ENCODE measurements at places on chromosomes 16 and 17.

GRCh38 chr16:832652-833336, 32.3 kb upstream of the GNG13 start:
- DNase-seq: no peak

DNA sequence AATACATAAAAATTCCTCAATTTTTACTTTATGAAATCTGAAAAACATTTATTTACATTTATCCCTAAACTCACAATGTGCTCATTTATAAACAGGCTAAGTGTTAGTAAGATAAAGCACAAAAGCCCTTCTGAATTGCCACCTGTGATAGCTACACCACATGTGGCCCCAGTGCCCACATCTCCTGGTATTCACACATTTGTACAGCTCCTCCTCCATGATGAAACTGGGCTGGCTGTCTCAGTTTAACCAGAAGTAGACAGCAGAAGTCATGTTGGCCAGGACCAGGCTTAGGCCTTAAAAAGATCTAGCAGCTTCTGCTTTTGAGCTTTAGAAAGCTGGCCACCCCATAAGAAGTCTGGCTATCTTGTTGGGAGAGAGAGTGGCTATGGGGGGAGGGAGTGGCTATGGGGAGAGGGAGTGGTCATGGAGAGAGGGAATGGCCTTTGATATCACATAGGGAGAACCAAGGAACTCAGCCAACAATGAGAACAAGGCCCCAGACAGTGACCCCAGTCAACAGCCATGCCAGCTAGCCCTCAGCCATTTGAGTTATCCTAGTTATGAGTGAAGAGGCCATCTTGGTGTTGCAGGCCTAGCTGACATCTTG, 47.4 kb downstream of the CEP95 start:
- no peak for DNase-seq

- DNase-seq: no peak
Observed at GRCh38 chr17:50966163-50966666, 100.1 kb upstream of the TOB1 start.

- DNase-seq: no peak
Observed at GRCh38 chr17:1124896-1125787, 54.6 kb downstream of the ABR start.

DNA sequence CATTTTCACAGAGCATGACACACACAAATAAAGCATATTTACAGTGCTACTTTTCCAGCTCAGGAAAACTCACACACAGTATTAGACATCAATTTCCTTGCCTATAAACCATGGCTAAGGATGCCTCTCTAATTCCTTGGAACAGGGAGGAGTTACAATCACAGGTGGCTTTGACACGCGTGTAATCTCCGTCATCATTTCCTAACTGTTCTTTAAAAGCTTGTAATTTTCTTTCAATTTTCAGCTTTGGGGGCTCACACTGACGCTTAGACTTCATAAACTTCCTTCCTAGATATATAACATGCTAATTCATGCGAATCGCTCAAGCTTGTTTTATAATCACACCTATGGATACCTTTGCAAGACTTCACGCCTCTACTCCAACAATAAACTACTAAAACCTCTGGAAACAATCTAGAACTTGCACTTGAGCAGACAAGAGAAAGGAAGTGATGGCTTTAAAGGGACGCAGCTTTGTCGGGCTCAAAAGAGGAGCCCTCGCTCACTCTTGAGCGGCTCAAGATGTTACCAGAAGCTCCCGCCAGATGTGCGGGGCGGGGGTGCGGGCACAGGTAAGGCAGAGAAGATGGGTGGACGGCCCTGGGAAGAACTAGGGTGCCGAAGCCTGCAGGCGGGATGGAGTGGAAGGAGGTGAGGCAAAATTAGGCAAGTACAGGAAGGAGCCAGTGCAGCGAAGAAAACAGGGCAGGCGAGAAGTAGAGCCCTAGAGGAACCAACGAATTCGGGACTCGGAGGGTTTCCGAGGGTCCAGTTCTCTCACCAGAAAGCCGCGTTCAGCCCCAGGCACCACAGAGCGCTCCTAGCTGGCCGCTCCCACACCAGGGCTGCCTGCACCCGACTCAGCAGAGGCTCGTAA, 631 bp downstream of the RETREG3 start:
- DNase-seq: no peak

- DNase-seq: no peak
Observed at GRCh38 chr17:36547776-36548175, 3.1 kb downstream of the GGNBP2 start.

DNA sequence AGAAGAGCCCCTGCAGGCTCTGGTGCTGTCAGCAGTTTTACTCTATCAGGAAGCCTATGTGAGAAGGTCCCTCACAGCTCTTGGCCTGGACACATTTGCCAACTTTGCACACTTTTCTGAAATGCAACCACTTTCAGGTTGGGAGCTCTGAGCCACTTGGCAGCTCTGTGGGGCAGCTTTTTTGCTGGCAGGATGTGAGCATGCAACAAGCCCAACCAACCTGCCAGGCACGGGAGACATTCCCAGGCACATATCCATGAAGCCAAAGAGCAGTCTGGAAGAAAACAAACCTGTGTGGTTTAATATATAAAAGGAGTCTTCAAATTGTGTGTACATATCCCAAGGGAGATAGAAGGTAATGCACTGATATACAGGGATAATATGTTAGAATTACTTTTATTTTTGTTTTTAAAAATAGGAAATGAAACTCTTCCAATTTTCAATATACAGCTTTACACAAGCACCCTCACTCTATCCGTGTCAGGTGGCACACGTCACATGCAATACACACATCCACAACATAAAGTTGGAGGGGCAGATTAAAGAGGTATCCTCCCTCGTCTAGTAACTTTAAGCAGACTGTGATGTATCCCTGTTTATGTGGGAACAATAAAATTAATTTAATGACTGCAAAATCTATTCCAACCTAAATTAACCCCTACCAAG, 57.4 kb upstream of the COX10 start:
- DNase-seq: no peak

- no peak for DNase-seq
Observed at GRCh38 chr16:56363181-56363716, 62.1 kb downstream of the AMFR start.

- no peak for DNase-seq
Observed at GRCh38 chr17:45222996-45223538, 1.4 kb downstream of the FMNL1 start.

- no peak for DNase-seq
Observed at GRCh38 chr16:49567950-49568349, 194.3 kb downstream of the C16orf78 start.

DNA sequence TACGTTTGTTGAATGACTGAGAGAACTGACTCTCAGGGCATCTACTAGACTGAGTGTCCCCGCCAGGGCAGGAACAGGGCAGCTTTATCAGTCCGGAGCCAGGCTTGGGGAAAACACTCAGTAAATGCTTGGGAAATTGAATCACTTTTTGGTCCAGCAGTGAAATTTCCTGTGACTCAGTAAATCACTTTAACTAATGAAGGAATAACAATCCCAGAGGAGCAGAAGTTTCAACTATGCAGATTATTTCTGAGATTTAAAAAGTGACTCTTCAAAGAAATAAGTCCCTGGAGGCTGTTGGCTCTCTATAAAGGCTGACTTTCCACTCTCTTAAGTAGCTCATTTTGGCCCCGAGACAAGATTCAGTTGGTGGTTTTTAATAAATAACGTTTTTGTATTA, 101.8 kb downstream of the FOXL1 start:
- DNase-seq: no peak

DNA sequence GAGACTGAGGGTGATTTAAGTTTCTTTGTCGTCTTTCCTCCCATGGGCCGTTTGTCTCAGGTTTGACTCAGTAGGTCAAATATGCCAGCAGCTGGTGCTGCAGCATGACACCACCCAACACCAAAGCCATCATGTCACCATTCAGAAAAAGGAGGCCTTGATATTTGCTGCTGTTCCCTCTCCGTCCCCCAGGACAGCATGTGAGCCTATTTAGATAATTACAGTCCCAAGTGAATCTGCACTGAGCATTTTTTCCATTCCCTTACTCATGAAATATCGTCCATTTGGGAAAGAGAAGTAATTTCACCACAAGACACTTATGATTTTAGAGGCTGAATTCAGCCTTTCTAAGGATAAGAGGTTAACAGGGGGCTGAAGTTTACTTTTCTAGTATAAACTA, 62.2 kb upstream of the ADORA2B start:
- no peak for DNase-seq

- no peak for DNase-seq
Observed at GRCh38 chr16:57609541-57610401, 18.7 kb upstream of the ADGRG1 start.

GRCh38 chr16:15899538-15900100, 11.2 kb upstream of the CEP20 start:
- DNase-seq: no peak

DNA sequence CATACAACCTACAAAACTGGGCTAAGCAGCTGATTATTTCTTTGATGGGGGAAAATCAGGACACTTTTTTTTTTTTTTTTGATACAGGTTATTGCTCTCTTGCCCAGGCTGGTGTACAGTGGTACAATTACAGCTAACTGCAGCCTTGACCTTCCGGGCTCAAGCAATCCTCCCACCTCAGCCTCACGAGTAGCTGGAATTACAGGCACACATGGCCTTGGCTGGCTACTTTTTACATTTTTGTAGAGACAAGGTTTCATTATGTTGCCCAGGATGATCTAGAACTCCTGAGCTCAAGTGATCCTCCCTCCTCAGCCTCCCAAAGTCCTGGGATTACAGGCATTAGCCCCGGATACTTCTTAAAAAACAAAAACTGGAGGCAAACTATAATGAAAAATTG, 20.6 kb upstream of the TMEM97 start:
- no peak for DNase-seq

DNA sequence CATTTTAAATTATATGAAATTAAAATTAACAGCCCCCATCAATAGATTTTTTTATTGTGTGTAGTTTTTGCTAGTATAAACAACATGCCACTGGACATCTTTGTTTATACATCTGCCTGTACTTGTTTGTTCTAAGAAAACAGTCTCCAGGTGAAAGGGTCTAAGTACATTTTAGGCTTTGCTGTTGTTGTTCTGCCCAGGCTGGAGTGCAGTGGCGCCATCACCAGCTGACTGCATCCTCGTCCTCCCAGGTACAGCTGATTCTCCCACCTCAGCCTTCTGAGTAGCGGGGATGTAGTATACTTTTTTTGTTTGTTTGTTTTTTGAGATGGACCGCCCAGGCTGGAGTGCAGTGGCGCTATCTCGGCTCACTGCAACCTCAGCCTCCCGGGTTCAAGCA, 25.5 kb downstream of the C17orf58 start:
- no peak for DNase-seq

DNA sequence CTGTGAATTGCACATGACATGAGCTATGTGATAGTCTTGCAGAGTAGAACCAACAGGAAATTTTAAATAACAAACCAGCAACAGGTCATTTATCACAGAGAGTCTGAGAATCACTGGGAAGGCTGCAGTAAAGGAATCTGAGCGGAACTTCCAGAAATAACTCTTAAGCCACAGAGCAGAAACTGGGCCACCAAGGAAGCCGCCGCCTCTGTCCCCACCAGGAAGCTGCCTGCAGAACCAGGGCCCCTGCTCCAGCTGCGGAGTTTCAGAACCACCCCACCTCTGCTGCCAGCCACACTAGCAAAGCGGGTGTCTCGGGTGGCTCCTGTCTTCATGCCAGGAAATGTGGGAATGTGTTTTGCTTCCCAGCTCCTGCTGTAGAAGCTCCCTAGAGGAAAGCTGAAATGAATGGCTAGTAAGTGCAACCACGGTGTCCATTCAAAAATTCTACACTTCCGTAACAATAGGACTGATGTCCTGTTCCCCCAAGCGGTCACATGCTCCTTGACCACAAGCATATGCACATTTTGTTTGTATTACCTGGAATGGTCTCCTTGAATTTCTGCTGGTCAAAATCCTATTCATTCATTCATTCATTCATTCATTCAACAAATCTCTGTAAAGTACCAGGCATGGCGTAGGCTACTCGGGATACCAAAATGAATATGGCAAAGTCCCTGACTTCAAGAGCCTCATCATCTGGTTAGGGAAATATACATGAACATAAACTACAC, 7.7 kb upstream of the ITPRIPL2 start:
- no peak for DNase-seq

- no peak for DNase-seq
Observed at GRCh38 chr16:1141191-1141590, 11.7 kb upstream of the CACNA1H start.

DNA sequence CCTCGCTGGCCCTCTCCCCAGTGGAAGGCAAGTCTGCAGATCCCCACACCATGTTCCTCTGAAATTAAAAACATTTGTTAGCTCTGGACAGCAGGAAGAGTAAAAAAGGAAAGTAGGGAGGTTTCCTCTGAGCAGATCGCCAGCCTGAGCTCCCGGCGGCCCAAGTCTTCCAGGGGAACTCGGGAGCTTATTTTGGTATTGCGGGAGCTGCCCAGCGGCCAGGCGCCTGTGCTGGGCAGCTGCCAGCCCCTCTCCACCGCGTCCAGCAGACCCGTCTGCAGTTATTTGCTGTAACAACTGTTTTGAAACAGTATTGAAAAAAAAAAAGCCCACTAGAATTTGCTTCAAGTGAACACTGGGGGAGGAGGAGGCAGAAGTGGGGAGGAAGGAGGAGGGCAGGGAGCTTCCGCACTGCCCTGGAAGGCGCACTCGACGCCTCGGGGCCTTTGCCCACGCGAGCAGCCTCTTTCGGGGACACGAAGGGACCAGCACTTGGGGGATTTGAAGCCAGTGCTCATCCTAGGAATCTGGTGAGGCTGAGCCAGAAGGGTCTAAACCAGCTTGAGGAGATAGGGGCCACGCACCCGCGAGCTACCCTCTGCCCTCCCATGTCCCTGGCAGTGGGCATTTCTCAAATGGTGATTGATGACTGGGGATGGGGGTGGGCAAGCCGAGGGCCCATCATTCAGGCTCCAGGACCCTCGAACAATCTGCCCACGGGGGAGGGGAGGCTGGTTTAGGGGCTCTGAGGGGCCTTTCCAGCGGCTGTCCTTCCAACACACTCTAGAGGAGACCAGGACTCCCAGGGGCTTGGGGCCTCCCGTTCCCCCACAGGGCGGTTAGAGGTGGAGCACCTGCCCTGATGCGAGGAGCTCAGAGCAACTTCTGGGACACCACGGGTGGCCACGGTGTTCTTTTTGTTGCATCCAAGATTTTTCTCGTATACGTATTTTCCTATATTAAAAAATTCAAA, 3.0 kb upstream of the BAHCC1 start:
- peak; percentile 44 for DNase-seq

GRCh38 chr16:13559624-13560023, 360.3 kb upstream of the ERCC4 start:
- DNase-seq: no peak

DNA sequence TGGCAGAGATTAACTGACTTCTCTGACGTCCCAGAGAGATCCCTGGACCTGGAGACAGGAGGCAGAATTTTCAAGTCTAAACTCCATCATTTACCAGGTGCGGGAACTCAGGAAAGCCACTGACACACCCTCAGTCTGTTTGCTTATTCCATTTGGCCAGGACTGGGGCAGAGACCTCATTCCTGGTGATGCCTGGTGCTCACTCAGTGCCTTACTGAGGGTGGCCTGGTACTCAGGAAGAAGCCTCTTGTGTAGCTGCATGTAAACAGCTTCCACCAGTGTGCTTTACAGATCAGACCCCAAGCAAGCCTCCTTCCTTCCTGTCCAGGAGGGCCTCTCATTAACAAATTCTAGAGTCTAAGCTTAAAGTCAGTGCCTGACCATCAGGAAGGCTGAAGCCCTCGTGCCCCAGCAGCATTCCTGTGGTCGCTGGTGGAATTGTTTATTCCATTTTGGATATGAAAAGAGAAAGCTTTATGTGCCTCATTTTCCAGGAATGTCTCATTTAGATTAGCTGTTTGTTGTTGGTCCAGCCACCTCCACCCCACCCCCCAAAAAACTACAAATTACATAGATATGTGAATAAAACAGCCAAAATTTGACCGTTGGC, 236.1 kb upstream of the CDH5 start:
- DNase-seq: no peak
